ENCODE measurements at places on chromosomes 13 and 19. TPM values are rescaled to one million over a fixed set of nuclear protein-coding genes. Genes with fewer than 3 reads are reported as not detected.

DNA sequence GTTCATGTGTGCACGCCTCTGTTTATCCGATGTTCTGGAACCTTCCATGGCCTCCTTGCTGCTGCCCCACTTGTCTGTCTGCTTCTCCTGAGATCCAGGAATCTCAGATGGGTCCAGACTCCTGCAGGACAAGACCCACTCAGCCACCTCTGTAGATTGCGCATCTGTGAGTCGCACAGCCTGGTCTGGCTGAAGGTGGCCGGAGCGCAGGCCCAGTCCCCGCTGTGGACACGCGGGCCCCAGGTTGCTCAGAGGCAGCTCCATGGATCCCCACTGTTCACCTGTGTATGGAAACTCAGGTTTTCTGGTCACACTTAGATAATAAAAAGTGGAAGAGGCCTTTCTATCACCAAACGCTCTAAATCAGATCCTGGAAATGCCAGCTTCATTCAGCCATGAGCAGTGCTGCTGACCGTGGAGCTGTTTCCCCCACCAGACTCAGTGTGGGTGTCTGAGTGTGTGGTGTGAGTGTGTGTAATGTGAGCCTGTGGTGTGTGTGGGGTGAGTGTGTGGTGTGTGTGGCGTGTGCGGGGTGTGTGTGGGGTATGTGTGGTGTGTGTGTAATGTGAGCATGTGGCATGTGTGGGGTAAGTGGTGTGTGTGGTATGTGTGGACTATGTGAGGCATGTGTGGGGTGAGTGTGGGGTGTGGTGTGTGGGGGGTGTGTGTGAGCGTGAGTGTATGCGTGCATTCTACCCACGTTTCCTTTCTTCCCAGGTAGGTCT, 59.5 kb downstream of the MCF2L start:
- H3K27me3 ChIP-seq: no peaks in the 10 kb centered on the region
- H3K36me3 ChIP-seq: no peaks in the 10 kb centered on the region
- no peaks in the 10 kb centered on the region for H3K4me1 ChIP-seq
- no peak for DNase-seq
- H3K4me3 ChIP-seq: no peak overlapping the region
- no peak overlapping the region for H3K27ac ChIP-seq

Gene DACH1
- total RNA-seq: 0.33 TPM

- H3K36me3 ChIP-seq: no peaks in the 10 kb centered on the region
- H3K27me3 ChIP-seq: no peaks in the 10 kb centered on the region
- no peak overlapping the region for H3K27ac ChIP-seq
- H3K4me3 ChIP-seq: no peak overlapping the region
- peaks cover 10% of the 10 kb centered on the region for H3K4me1 ChIP-seq
These were observed 24.4 kb upstream of the GPR18 start for GRCh38 chr13:99282264-99283231.

DNA sequence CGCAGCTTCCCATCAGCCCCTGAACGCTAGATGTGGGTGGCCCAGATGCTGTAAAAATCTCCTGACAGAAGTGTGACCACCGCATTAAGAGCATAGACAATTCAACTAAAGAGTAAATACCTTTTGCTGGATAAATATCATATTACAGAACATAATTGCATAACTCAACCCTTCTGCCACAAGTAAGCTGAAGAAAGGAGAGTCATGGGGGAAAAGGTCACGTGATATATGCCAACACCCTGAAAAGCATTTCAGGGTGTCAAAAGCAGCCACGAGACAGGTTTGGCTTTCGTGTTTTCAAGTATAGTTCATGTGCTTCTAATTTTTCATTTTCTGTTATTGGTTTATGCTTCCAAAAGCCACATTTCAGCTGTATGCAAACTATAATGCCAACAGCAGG, 71.3 kb downstream of the LHFPL6 start:
- H3K36me3 ChIP-seq: no peaks in the 10 kb centered on the region
- H3K27ac ChIP-seq: no peak overlapping the region
- H3K27me3 ChIP-seq: no peaks in the 10 kb centered on the region
- no peak for DNase-seq

Gene WDR88
- not detected for total RNA-seq

- H3K27ac ChIP-seq: no peak overlapping the region
- no peak for DNase-seq
- H3K4me3 ChIP-seq: no peak overlapping the region
These were observed 74.8 kb downstream of the SLC7A1 start for GRCh38 chr13:29520671-29521070.

Gene PCDH17
- total RNA-seq: 2.3 TPM

DNA sequence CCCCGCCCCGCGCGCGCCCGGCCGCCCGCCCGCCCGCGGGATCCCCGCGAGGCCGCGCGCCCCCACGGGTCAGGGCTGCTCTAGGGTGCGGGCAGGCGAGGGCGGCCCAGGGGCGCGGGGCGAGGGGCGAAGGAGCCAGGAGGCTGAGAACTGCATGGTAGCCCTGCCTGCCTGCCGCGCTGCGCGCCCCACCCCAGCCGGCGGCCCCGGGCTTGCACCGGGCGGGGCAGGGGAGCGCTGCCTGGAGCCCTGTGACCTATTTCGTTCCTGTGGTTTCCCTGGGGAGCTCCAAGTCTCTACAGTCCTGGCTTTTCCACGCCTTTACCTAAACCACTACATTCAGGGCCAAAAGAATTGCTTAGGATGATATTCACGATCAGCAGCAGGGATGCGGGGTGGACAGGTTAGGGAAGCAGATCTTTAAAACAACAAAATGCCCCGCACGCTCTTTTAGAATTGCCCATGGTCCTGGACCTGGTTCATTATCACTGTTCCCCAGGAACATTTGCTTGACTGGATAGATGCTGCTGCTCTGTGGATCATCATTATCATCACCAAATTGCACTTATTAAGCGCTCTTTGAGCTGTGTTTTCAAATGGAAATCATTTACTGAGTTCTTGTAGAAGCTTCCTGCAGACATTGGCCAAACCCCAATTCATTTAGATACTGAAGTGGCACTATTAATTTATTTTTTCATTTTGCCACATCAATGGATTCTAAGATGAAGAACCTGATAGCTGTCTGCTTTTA, 421 bp upstream of the GPR12 start:
- H3K4me3 ChIP-seq: no peak overlapping the region
- H3K36me3 ChIP-seq: no peaks in the 10 kb centered on the region
- H3K27ac ChIP-seq: no peak overlapping the region

DNA sequence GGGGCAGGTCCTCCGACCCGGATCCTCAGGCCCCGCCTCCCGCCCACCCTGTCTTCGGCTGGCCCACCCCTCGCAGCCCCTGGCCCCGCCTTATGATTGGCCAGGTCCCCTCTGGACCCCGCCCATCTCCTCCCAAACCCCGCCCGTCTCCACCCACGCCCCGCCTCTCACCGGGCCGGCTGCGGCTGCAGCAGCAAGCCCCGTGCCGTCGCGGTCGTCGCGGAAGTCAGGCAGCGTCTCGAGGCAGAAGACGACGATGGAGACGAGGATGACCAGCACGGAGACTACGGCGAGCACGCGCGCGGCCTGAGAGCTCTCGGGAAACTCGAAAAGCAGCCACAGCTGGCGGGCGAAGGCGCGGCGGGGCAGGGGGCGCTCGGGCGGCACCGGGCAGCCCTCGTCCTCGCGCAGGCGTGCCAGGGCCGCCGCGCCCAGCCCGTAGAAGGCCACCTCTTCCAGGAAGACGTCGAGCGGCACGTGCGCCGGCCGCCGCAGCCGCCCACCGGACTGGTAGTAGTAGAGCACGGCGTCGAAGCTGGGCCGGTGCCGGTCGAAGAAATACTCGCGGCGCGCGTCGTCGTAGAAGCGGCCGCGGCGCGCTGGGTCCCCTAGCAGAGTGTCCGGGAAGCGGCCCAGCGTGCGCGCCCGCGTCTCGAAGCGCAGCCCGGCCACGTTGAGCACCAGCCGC, 495 bp downstream of the KCNA7 start:
- H3K27me3 ChIP-seq: peaks cover 11% of the 10 kb centered on the region
- DNase-seq: no peak
- H3K4me1 ChIP-seq: peaks cover 11% of the 10 kb centered on the region
- H3K36me3 ChIP-seq: no peaks in the 10 kb centered on the region
- no peak overlapping the region for H3K4me3 ChIP-seq

DNA sequence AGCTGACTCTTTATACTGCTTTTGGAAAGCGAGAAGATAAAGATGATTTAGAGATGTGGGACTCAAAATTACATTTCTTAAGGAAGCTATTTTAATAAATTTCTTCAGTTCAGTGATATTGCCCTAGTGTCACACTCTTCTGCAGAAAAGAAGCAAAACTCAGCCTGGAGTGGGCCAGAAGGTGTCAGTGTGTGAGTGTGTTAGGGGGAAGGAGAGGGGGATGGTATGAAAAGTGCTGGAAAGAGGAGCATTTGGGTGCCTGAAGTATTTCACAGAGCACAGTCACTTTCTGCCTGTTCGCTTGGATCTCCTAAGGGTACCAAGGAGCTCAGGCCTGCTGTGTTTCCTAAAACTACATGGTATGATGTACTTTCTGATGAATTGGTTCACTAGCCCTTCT, 84.5 kb upstream of the FRY start:
- no peak overlapping the region for H3K4me3 ChIP-seq
- peak overlapping the region; percentile 47 for H3K27ac ChIP-seq
- H3K27me3 ChIP-seq: no peaks in the 10 kb centered on the region

DNA sequence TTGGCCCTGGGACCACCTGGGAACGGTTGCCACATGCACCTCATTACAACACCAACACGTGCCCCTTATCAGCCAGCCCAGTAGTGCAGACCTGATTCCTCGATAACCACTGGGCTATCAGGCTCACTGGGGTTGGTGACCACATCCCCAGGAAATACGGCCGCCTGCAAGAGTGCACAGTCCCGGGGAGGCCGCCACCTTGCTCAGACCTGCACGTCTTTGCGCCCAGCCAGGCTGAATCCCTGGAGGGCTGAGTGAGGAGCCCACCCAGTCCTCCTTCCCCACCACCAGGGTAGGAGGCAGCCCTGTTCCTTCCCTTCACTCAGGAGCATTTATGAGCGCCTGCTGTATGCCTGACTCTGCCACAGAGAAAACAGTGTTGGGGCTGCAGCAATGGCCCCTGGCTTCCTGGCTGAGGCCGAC, 67.8 kb downstream of the CEBPG start:
- H3K27ac ChIP-seq: no peak overlapping the region
- DNase-seq: no peak
- H3K27me3 ChIP-seq: no peaks in the 10 kb centered on the region
- no peaks in the 10 kb centered on the region for H3K36me3 ChIP-seq
- H3K4me3 ChIP-seq: no peak overlapping the region
- H3K4me1 ChIP-seq: no peaks in the 10 kb centered on the region

DNA sequence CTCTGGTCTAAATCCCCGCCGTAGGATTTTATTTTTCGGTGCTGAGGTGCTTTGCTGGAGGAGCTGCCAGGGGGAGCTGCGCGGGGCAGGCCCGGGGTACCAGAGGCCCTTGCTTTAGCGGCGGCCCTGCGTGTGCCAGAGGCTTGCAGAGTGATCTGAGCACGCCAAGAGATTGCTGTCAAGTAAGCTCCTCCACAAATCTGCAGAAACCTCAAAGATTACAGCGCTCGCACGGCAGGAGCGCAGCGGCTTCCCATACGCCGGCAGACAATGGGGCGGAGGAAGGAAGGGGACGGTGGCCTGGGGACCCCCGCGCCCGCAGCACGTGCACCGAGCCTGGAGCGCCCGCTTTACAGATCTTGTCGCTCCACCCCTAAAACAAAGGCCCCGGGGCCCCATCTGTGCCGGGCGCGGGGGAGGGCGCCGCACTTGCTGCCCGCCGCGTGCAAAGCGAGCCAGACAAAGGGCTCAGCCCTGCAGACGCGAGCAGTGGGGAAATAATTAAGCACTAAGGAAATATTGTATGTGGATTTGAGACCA, 9.1 kb upstream of the C19orf12 start:
- H3K36me3 ChIP-seq: no peaks in the 10 kb centered on the region
- H3K27me3 ChIP-seq: peaks cover 7% of the 10 kb centered on the region
- H3K27ac ChIP-seq: no peak overlapping the region
- H3K4me1 ChIP-seq: peaks cover 8% of the 10 kb centered on the region

DNA sequence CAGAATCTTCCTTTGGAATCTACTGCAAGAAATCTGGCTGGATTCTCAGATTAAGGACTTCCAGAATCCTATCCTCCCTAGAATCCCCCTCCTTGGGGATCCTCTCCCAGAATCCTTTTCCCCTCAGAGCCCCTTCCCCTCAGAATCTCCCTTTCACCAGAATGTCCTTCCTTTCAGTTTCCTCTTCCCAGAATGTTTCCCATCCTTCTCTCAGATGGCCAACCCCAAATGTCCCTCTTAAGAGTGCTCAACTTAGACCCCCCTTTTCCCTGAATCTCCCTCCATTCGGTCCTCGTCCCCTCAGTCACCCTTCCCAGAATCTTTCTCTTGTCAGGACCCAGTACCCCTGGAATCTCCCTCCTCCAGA, 584 bp upstream of the RPS16 start:
- H3K4me3 ChIP-seq: no peak overlapping the region
- H3K36me3 ChIP-seq: peaks cover 21% of the 10 kb centered on the region
- peak overlapping the region; percentile 71 for H3K27ac ChIP-seq
- DNase-seq: no peak

- H3K36me3 ChIP-seq: no peaks in the 10 kb centered on the region
- no peak overlapping the region for H3K27ac ChIP-seq
- H3K4me3 ChIP-seq: no peak overlapping the region
- H3K4me1 ChIP-seq: no peaks in the 10 kb centered on the region
These were observed 201.5 kb downstream of the MYO16 start for GRCh38 chr13:108830916-108831315.

DNA sequence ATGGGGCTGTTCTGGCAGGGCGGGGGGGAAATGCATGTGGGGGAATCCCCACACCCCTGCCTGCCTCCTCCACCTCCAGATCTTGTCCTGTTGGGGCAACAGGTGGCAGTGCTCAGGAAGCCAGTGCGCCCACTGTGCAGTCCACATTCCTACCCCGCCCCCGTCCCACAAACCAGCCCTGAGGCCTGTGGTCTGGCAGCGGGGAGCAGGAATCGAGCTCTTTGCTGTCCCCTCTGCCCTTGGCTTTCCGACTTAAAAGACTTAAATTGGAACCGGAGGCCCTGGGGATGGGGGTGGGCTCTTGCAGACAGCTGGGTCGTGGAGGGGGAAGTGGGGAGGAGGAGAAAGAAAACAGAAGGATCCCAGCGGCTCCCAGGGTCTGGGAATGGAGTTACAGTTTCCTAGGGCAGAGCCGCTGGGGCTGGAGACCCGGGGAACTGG, 4.3 kb downstream of the NANOS3 start:
- H3K4me3 ChIP-seq: no peak overlapping the region
- no peak for DNase-seq
- peak overlapping the region; percentile 79 for H3K27ac ChIP-seq

DNA sequence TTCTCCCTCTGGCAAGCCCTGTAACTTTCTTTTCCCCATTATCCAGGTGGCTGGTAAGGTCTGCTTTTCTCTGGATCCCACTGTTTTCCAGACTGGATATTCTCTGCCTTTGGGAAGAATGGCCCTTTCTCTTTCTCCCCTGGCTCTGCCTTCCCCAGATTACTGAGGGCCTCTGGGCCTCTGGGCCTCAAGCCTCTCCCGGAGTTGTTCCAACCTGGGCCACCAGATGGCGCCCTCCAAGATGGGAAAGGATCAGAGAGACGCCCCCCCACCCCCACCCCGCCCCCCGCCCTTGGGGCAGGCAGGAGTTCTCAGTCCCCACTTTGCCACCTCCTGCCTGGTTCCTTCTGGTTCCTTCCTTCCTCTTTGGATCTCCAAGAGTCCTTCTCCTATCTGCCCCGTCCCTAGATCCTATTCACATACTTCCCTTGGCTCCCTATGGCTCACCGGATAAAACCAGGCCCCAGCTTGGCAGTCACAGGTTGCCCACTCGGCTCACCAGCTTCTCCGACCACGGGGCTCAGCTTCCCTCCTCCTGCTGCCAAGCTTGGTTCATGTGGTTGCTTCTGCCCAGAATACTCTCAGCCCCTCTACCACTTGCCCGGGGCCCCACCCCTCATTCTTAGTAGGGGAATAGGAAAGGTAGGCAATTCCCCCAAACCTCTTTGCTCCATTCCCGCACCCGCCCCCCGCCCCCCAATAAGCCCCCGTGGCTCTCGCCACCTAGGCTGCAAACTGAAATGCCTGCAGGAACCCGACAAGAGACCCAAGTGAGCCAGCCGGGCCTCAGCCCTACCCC, 13.1 kb downstream of the EPS8L1 start:
- no peak overlapping the region for H3K4me3 ChIP-seq
- H3K36me3 ChIP-seq: peaks cover 16% of the 10 kb centered on the region
- peak; percentile 77 for DNase-seq
- no peaks in the 10 kb centered on the region for H3K27me3 ChIP-seq
- peak overlapping the region; percentile 45 for H3K27ac ChIP-seq

Data from thyroid gland (tissue), 4 donors.